ENCODE measurements at places on chromosomes 6 and 20.

DNA sequence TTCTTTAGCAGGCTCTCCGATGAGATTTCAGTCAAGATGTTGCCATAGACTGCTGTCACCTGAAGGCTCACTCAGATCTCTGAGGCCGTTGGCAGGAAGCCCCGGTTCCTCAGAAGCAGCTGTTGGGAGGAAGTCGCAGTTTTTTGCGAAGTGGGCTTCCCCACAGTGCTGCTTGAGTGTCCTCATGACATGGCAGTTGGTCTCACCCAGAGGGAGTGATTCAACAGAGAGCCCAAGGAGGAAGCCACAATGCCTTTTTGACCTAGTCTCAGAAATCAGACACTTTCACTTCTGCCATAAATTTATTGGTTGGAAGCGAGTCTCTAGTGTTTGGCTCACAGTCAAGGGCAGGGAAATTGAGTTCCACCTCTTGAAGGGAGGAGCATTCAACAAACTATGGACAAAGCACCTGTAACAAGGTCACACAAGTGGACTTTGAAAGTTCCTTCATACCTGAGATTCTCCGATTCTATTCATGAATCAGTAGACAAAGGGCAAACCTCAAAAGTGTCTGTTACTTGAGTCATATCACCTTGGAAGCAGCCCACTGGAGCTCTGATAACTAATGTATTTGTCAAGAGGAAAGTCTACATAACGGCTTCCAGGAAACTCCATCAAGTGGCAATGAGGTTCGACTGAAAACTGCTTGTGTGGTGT, 208.3 kb downstream of the TASP1 start:
- no peak for DNase-seq

DNA sequence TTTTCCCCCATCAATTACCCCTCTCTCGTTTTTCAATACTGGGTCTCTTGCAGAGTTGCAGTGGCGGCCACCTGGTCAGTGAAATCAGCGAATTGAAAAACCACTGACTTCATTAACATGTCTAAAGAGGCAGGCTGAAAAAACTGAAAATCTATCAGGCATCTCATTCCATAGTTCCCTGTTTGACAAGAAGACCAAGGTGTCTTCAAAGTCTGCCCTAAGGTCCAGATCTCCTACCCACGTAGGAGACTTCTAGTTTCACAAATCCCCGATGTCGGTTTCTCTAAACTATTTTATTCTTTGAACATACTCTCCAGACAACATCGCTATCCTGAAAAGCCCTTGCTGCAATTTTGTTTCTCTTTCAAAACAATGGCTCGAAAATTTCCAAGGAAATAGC, 796 bp upstream of the TUBB start:
- no peak for DNase-seq

DNA sequence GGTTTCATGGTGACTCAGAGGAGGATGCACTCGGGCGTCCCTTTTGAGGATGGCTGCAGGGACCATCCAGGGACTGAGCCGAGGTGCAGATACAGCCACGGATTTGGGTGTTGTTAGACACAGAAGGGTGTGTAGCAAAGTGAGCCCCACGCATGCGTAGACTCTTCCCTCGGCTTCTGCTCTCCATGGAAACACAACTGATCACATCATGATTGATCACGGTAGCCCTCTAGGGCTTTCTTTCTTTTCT, 606 bp upstream of the ULBP1 start:
- DNase-seq = no peak

- no peak for DNase-seq
Measured at GRCh38 chr6:15907914-15908518, 220.9 kb upstream of the MYLIP start.

DNA sequence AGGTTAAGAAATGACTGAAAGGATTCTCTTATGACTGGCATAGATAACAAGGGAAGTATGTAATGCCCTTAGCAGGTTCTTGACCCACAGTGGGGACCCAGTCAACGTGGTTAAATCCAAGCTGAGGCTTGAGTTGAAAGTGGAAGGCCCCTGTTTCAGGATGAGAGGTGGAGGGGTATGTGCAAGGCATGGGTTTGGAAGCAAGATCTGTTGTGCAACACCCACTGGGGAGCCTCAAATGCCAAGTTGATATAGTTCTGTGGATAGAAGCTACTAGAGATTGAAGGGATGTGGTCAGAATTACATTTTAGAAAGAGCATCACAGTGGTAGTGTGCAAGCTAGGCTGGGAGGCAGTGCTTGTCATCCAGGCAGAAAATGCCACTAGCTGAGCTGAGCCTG, 5.1 kb downstream of the PABPC1L start:
- no peak for DNase-seq

- no peak for DNase-seq
Measured at GRCh38 chr20:60467771-60468170, 509.5 kb downstream of the CDH26 start.

- no peak for DNase-seq
Measured at GRCh38 chr6:21873562-21873961, 280.0 kb downstream of the SOX4 start.

DNA sequence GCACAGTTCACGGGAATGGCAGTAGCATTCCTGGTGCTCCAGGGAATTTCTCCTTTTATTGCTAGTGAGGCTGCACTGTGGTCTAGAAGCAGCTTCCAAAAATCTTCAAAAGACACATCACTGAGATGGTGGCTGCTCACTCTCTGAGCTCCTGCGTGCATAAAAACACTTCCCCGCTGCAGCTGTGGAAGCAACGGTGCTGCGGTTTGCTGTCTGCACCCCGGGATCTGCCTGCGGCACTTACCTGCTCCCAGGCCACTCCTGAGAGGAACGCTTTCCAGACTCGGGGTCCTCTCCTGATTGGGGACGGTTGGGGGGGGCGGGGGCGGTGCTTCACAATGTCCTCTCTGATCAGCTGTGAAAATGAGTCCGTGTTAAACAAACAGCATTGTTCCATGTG, 77.9 kb downstream of the TMEM242 start:
- DNase-seq = no peak

GRCh38 chr6:5379647-5380242, 118.4 kb downstream of the FARS2 start:
- no peak for DNase-seq

DNA sequence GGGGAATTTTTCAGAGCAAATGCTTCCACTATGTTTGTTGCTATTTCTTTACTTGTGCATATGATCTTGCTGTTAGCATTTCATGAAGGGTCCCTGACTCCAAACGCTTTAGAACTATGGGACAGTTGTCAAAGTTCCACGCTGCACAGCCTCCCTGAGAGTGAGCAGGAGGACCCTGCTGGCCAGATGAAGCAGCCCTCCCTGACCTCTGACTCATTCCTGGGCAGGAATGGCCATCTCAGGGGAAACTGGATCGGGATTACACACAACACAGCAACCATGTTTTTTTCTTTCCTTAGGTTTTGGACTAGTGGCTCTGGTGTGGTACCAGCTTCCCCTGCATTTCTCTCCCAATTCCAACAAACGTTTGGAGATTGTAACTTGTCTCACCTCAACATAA, 710.9 kb upstream of the AGPAT4 start:
- DNase-seq = no peak

DNA sequence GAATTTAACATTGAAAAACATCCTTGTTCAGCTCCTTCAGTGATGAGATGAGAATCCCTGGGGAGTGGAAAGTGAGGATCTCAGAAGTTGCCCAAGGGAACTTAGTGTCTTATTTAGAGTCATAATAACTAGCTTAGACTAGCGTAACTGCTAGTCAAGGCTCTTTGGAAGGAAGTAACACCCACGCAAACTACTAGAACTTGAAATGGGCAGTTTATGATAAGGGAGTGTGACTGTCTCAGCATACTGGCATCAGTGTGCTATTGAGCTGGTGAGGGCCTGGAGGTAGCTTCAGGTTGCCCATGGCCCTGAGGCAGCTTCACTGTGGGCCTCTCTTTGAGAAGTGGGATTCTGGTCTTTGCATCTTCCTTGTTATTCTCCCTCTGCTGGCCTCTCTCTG, 40.1 kb downstream of the SLX4IP start:
- DNase-seq = no peak

DNA sequence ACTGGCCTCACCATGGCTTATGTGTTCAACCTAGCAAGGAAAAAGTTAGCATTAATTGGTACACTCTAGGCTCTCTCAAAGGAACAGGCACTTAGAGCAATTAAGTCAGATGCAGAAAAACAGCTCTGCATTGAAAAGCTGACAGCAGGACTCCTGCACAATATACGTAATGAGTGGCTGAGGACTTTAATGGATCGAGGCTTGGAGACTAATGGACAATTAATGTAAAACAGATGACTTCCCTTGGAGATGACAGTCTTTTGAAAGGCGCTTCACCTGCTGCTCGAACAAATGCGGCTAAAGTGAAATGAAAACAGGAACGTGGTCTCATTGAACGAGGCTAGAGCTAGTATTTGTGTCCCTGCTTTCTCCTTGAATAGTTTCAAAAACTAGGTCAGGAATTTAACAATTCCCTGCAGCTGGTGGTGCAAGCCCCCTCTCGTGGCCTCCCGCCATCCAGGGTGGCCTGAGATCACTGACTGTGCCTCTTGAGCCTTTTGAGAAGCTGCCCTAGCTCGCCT, 137.1 kb downstream of the ELOVL4 start:
- DNase-seq = no peak

DNA sequence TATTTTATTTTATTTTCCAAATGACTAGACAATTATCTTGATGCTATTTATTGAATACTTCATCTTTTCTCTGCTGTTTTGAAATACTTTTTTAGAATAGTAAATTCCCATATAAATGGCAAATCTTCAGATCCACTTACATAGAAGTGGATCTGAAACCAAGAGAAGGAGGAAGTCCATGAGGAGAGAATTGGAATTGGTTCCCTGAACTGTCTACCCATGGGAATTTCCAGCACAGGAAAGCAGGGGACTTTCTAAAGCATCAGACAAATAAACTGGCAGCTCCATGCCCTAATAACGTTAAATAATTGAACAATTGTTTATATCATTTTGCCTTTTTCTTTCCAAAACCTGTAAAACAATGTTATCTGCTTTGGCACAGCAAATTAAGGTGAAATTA, 47.1 kb upstream of the PNRC1 start:
- no peak for DNase-seq

DNA sequence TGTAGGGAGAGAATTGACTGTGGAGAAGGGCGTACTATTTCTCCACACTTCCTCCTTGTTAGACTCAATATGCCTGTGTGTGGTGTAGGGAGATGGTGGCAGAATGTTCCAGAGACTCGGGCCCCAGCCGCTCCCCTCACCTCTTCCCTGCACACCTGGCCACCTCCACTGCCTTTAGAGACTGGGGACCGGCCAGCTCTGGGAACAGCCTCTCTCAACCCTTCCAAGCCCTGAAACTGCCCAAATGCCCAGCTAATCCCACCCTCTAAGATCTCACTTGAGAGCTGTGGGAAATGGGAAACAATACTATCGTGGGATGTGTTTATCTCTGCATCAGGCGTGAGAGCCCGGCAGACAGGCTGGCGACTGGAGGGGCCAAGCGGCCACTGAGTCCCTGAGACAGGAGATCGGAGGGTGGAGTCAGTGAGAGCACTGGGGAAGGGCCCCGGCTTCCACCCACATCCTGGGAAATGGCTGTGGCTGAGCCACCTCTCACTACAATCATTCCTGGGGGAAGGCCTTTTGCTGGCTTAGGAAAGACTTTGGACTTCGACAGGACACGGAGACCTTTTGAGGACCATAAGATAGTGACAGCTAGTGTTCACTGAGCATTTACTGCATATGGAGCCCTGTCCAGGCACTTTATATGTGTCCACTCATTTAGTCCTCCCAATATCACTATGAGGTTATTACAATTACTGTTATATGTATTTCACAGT, 31.0 kb upstream of the MRPS18A start:
- no peak for DNase-seq

- DNase-seq = no peak
Measured at GRCh38 chr6:43570876-43571441, 4.9 kb downstream of the XPO5 start.

DNA sequence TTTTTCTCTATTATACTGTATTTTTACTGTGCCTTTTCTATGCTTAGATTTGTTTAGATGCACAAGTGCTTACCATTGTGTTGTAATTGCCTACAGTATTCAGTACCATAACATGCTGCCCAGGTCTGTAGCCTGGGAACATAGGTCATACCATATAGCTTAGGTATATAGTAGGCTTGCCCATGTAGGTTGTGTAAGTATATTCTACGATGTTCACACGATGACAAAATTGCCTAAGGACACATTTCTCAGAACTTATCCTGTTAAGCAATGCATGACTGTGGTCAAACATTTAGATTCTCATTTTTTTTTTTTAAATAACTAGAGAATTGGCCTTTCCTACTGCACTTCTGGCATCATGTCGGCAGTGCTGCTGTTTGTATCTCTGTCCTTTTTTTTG, 253.7 kb upstream of the SUPT3H start:
- DNase-seq = no peak

DNA sequence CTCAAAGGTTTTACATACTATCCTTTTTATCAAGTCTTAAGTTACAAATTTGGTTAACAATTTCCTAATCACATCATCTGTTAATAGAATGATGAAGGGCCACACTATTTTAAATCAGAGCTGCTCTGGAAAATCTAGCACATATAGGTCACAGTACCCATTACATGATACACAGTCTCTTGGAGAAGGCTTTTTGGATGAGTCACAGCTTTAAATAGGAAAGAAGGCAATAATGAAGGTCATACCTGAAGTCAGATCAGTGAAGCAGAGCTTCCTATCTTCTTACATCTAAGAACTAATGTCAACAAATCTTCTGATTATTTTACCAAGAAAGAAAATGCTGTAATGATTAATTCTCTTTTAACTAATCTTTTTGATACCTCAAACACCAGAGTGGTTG, 248.5 kb downstream of the BTBD9 start:
- DNase-seq = no peak

- no peak for DNase-seq
Measured at GRCh38 chr20:54220722-54221121, 12.8 kb downstream of the PFDN4 start.

DNA sequence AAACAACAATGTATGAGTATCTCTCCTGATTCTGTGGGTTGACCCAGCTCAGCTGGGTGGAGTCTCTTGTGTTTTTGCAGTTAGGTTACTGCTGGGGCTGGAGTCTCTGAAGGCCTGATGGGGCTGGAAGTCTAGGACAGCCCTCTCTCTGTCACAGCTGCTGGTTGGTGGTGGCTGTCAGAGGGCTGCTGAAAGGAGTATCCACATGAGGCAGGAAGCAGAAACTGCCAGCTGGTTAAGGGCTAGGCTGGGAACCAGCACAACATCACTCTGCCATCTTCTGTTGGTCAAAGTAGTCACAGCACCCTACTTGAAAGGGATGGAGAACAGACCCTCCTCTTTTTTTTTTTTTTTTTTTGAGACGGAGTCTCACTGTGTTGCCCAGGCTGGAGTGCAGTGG, 10.0 kb upstream of the PACSIN1 start:
- DNase-seq = no peak

- DNase-seq = no peak
Measured at GRCh38 chr6:160438481-160438880, 90.3 kb downstream of the SLC22A3 start.
